ENCODE measurements at places on chromosomes 3 and 15. TPM values are rescaled to one million over a fixed set of nuclear protein-coding genes. Genes with fewer than 3 reads are reported as not detected.
A peak's percentile ranks its signal among the peaks of the same experiment; 100 is the strongest.

DNA sequence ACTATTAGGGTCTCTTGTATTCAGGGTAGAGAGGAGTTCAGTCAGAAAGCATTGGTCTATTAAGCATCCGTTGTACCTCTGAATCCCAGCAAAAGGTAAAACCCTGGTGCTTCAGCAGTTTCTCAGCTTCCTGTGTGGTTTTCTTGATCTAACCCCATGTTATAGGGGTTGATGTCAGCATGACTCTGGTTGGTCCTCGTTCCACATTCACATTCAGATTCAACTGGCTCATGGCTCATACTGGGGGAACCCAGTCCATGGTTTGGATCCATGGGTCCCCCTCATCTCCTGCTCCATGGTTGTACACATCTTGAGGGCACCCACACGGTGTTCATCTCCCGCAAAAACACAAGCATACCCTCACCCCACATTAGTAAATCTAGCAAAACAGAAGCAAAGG, 47.7 kb upstream of the C2CD4B start:
- no peak for DNase-seq

- DNase-seq, result peak; percentile 75
Measured at GRCh38 chr15:57561041-57561711, 30.5 kb upstream of the MYZAP start.

DNA sequence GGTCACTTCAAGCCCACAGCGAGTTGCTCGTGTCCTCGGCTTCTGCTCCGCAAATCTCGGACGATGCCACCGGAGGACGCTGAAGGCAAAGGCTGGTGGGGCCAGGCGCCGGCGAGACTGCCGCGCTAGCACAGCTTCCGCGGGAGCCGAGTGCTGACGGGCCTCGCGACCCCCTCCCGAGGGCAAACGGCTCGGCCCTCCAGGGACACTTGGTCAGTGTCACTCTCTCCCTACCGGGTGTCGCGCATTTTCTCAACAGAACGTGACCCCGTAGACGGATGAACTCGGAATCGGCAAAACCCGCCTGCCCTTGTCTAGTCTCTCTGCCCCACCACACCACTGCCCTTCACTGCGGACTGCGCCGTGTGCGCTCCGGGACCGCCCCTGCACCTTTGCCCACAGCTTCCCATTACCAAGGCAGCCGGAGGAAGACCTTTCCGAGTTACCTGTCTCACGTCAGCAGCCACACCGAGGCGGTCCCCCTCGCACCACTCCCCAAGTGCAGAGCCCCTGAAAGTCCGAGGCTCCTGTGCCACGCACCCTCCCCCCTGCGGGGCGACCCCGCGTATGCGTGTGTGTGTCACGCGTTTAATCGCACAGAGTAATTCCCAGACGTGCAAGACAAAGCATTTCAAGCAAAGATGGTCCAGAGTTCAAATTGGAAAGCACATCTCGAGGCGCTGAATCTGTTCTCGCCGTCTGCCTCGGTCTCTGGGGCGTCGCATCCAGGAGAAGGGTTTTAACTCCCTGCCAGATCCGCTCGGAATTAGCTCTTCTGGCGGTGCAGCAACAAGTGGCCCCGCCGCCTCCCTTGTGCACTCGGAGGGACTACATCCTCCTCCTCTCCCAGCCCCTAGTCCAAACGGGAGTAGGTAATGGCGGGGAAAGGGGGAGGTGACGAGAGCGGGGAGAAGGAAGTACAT, 245.0 kb upstream of the TOPAZ1 start:
- no peak for DNase-seq

GRCh38 chr15:35308802-35309201, 223.7 kb upstream of the NANOGP8 start:
- no peak for DNase-seq

- no peak for DNase-seq
Measured at GRCh38 chr3:173889596-173889995, 492.1 kb downstream of the NLGN1 start.

- DNase-seq, result no peak
Measured at GRCh38 chr15:38555686-38556334, 8.8 kb downstream of the RASGRP1 start.

GRCh38 chr15:31516874-31517273, 190.2 kb downstream of the KLF13 start:
- DNase-seq, result no peak

GRCh38 chr3:59895972-59896371, 846.1 kb upstream of the CFAP20DC start:
- no peak for DNase-seq

GRCh38 chr3:54999159-54999558, 71.3 kb upstream of the LRTM1 start:
- DNase-seq, result no peak

- DNase-seq, result no peak
Measured at GRCh38 chr3:140342668-140343067, 335.2 kb upstream of the TRIM42 start.

DNA sequence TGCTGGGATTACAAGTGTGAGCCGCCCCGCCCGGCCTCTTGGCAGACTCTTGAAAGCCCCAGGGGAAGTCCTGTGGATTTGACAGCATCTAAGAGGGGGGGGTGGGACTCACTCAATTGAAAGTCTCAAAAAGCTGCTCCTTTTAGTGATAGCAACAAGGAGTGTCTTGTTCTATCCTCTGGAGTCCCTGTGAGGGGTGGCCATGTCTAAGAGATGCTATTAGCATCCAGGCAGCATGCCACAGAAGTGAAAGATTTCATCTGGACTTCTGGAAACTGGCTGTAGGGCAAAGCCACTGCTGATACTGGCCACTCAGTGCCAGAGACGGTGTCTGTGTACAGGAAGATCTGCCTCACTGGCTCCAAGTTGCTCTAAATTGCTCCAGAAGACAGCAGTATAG, 74.0 kb downstream of the DHX36 start:
- no peak for DNase-seq

DNA sequence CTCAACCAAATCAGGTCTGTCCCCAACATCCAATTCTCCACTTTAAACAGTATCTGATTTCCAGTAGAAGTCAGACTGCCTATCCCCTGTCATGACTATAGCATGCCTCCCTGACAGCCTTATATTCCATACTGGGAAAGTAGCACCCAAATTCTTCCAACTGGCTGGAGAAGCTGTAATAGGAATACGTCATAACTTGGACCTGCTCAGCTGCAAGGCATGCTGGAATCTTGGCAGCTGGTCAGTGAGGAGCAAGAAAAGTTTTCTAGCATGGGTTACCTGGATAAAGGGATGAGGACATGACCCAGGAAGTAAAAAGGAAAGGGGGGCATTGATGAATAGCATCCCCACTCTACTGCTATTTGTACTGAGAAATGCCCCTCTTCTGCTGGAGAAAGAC, 8.9 kb downstream of the SEMA5B start:
- no peak for DNase-seq

Gene ZCWPW2
- total RNA-seq, result 2.7 TPM

Gene CCR4
- total RNA-seq, result not detected

Gene SI
- not detected for total RNA-seq

Gene ST8SIA2
- total RNA-seq, result not detected

Gene DUOX1
- total RNA-seq, result 1.4 TPM

Gene SAMD7
- not detected for total RNA-seq

Gene CIP2A
- 6.3 TPM for total RNA-seq

Gene SLMAP
- total RNA-seq, result 64.9 TPM

Gene IGF2BP2
- total RNA-seq, result 11.9 TPM

Measured in ovary (tissue), 10 donors.